D341Med (cell line): ENCODE measurements at places on chromosomes 1 and 21.
A peak's percentile ranks its signal among the peaks of the same experiment; 100 is the strongest.

DNA sequence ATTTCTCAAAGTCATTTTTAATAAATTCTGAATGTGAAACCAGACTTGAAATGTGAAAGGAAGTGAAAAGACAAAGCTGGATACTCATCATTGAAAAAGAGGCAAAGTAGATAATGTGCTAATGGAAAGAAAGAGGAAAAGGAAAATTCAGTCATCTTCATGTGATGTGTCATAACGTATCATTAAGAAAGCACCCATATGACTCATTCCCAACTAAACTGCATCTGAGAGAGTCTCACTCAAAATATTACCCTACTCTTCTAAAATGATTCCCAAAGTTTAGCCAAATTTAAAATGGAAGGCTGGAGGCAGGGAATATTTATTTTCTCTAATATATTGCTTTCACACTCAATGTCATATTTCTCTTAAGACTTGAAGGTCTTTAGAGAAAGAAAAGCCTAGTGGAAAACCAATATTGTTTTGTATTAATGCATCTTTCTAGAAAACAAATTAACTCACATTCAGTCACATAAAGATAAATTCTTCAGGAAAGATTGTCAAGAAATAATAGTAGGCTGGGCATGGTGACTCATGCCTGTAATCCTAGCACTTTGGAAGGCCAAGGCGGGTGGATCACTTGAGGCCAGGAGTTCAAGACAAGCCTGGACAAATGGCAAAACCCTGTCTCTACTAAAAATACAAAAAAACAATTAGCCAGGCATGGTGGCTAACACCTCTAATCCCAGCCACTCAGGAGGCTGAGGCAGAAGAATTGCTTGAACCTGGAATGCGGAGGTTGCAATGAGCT is 129.9 kb downstream of the SLC30A10 start:
- no peak for DNase-seq

DNA sequence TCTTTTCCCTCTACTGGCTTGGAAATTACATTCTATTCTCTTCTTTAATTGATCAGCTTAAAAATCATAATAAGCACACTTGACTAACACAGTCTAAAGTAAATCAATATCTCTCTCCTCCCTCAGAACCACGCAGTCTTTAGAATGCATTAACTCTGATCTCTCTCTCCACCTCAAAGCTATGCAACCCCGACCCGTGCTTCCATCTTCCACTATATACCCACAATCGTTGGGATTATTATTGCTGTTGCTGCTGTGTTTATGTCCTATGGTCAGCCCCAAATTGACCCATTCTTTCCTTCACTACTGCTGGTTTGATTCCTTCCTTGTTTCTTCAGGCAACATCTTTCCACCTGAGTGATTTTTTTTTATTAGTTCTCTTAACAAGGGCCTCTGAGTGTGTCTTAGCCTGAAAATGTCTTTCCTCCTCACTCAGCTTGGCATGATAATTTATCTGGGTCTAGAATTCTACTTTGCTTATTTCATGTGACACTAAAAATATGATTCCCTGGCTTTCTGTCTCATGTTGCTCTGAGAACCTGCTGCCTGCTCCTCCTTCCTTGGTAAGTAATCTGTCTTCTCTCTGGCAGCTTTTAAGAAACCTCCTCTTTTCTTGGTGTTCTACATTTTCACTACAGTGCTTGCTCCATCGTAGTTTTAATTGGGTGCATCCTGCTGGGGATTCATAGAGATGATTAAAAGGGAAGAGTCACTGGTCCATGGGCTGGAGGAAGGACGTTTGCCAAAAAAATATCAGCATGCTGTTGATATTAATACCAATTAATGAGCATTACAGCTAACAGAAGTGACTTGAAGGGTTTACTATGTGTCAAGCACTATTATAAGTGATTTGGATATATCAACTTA is 472.2 kb downstream of the MATN1 start:
- no peak for DNase-seq

DNA sequence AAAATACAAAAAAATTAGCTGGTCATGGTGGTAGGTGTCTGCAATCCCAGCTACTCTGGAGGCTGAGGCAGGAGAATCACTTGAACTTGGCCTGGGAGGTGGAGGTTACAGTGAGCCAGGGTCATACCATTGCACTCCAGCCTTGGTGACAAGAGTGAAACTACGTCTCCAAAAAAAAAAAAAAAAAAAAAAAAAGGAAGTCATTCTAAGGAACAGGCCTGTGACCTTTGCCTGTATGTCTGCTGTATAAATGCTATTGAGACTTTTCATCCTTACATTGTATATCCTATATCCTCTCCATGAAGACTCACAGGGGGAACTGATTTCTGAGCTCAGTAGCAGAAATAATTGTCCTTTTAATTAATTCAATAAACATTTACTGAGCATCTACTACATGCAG is 7.5 kb upstream of the CTPS1 start:
- DNase-seq: no peak

- no peak for DNase-seq
Measured at GRCh38 chr1:202531472-202531811, 178.8 kb downstream of the SYT2 start.

- no peak for DNase-seq
Measured at GRCh38 chr1:19373211-19374082, 61.3 kb downstream of the SLC66A1 start.

GRCh38 chr1:243730487-243731150 is 119.4 kb downstream of the AKT3 start:
- DNase-seq: no peak

- DNase-seq: no peak
Measured at GRCh38 chr1:214525535-214526019, 25.8 kb downstream of the PTPN14 start.

DNA sequence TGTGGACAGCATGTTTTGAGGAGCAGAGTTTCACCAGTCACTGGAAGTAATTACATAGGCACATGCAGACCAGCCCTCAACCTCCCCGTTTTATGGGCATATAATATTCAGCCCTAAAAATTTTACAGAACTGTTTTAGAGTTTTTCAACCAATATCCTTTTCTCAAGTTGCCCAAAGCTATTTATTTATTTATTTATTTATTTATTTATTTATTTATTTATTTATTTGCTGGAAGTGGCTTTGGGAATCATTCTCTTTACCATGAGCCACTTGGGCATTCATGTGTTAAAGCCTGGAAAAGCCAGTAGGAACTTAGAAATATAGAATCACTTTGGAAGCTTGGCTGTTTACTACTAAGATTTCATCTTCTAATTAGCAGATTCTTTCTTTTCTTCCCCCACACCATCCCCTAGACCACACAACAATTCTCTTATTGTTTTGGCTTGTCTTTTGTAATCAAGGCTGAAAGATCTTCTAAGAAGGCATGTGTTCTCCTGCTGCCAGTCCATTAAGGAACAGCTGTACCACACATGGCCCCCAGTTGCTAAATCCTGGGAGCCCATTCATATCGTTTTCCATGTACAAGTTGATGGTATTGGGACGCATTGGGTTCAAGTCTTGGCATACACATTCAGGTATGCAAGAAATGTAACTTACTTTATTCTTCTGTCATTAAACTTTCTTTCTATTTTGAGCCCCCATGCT is 220.0 kb downstream of the PAPPA2 start:
- DNase-seq: no peak

- no peak for DNase-seq
Measured at GRCh38 chr1:155029513-155030242, 3.9 kb downstream of the DCST2 start.

DNA sequence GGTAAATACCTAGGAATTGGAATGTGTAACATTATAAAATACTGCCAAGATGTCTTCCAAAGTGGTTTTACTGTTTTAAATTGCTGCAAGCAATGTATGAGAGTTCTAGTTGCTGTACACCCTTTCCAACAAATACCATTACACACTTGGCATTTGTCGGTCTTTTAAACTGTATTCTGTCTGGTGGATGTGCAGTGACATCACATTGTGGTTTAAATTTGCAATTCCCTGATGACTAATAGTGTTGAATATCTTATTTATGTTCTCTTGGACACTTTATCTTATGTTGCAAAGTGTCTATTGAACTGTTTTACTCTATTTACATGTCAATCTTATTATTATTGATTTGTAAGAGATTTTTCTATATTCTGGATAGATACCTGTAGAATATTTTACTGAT is 561.2 kb upstream of the B3GALT2 start:
- no peak for DNase-seq

GRCh38 chr1:33195556-33195955 is 13.7 kb upstream of the TRIM62 start:
- DNase-seq: no peak

DNA sequence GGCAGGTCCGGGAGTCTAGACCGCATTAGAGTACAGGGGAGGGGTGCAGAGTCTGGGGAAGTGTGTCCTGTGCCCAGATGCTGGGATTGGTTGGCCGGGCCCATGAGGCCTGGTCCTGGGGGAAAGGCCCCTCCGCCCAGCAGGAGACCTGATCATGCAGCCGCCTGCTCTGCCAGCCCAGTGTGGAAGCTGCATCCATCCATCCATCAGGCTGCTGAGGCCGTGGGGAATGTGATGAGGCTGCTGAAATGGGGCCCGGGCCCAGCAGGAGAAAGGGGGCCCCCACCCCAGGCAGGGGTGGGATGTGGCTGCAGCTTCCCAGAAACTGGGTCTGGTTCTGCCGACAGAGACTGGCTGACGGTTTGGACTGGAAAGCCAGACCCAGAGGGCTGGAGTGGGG is 37.2 kb downstream of the EPHA2 start:
- no peak for DNase-seq

DNA sequence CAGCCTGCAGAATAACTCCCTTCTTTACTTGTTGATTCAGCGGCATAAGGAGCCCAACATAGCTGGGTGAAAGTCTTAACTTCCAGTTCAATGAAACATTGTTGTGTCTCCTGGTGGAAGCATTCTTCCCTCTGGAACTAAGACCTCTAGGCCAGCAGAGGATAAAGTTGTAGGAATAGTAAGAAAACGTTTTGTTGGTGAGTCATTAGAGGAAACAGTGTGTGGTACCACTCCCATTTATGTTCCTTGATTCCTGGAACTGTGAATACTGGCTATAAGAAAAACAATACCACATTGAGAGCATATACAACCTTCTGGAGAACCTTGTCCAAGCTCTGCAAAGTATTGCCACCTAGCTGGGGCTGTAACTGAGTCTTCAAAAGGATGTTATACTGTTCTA is 737.4 kb upstream of the ZP4 start:
- no peak for DNase-seq

- no peak for DNase-seq
Measured at GRCh38 chr21:15441060-15441493, 288.7 kb upstream of the USP25 start.

- no peak for DNase-seq
Measured at GRCh38 chr1:234643111-234643849, 33.3 kb upstream of the IRF2BP2 start.

- no peak for DNase-seq
Measured at GRCh38 chr1:96427616-96428015, 294.0 kb upstream of the PTBP2 start.

- no peak for DNase-seq
Measured at GRCh38 chr21:38491536-38491935, 6.7 kb downstream of the ERG start.

- DNase-seq: peak; percentile 59
Measured at GRCh38 chr1:25232866-25233784, 823 bp upstream of the SYF2 start.

DNA sequence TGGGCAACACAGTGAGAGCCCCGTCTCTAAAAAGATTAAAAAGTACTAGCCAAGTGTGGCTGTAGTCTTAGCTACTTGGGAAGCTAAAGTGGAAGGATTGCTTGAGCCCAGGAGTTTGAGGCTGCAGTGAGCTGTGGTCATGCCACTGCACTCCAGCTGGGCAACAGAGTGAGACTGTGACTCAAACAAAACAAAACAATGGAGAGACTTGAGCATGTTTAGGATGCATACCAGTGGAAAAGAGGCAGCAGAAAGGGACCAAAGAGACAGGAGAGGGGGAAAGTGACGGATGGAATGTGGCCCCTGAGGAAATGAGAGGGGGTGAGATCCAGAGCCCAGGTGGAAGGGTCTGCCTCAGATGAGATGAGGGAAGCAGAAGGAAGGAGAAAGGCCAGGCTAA is 358.9 kb downstream of the RPS6KC1 start:
- no peak for DNase-seq

- no peak for DNase-seq
Measured at GRCh38 chr21:41627428-41627827, 119.5 kb upstream of the TMPRSS2 start.

DNA sequence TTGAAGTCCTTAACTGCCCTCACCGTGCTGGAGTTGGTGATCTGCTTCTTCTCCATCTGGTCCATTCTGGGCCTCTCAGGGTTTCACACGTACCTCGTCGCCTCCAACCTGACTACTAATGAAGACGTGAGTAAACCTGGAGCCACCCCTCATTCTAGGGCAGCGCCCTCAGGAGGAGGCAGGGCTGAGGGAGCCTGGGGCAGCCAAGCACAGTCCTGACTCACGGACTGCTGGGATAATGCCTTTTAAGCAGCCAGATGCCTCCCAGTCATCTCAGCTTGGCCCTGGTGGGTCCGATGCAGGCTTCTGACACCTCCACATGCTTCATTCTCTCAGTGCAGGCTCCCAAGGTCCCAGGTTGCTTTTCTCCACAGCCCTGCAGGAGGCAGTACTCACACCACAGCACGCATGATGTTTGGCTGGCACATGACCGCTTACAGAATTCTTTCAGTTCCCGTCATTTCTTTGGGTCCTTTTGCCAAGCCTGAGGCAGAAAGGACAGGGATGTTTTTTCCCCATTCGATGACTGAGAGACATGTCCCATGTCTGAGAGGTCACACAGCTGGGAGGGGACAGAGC is 11.8 kb upstream of the SFN start:
- no peak for DNase-seq

DNA sequence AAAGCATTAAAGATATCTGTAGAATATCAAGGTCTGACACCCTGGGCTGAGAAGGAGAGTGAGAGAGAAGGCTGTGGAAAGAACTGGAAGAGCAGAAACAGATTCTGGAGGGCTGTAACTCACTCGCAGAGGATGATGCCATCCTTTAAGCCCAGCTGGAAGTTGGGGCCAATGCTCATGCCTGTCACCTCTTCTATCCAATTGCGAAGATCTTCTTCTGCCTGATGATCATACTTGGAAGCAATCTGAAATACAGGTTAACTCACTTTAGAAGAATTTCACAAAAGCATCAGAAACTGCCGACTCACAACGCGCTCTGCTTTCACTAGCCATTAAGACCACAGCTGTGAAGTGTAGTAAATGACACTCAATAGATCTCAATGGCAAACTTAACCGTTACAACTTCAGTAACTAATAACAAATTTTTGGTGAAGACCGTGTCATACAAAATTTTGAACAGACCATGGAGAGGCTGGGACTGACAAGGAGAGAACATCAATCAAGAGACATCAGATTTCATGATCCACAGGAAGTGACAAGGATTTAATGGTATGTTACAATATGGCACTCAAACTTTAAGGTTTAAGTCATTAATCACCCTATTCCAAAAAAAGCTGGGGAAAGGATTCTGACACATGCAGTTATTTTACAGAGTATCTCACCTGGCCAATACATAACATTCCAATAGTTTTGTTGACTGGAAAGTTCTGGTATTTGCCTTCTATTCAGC is 23.5 kb downstream of the CNN3 start:
- no peak for DNase-seq

- no peak for DNase-seq
Measured at GRCh38 chr1:175116210-175116798, 48.7 kb downstream of the TNN start.
